ENCODE measurements at places on chromosomes 5 and 9. TPM values are rescaled to one million over a fixed set of nuclear protein-coding genes. Genes with fewer than 3 reads are reported as not detected.

Gene OBP2B
- total RNA-seq: not detected

Gene PLEKHG4B
- total RNA-seq: 1.3 TPM

Gene HDAC3
- 48.6 TPM for total RNA-seq

Gene SPATA31A3
- not detected for total RNA-seq

Gene DOCK8
- 0.31 TPM for total RNA-seq

Gene PLCXD3
- total RNA-seq: 0.07 TPM

Gene NTRK2
- not detected for total RNA-seq

Gene PDE4D
- 63.2 TPM for total RNA-seq

Gene SLC4A9
- total RNA-seq: not detected

Gene PTGR1
- total RNA-seq: 344 TPM

Gene ADGRD2
- not detected for total RNA-seq

Gene PCDHB7
- not detected for total RNA-seq

Gene FBLL1
- total RNA-seq: 0.09 TPM

Gene PALM2AKAP2
- total RNA-seq: 0.47 TPM

Gene SMIM33
- not detected for total RNA-seq

Gene PCDHGC4
- total RNA-seq: not detected

Gene IL6ST
- total RNA-seq: 101 TPM

Gene ECSCR
- not detected for total RNA-seq

Gene TMEM232
- total RNA-seq: 0.20 TPM

Gene HTR4
- total RNA-seq: not detected

Gene ARHGEF37
- total RNA-seq: 2.1 TPM

Gene STK32A
- total RNA-seq: 0.24 TPM

Gene KDM3B
- 40.4 TPM for total RNA-seq

Gene CTXN3
- not detected for total RNA-seq

Gene REEP2
- total RNA-seq: 7.0 TPM

Gene SLC34A1
- total RNA-seq: not detected

Gene SNCAIP
- not detected for total RNA-seq

Gene ZFAND5
- 271 TPM for total RNA-seq

Gene C5
- 11.4 TPM for total RNA-seq

Gene NUTM2G
- not detected for total RNA-seq

Gene ARID3C
- 0.21 TPM for total RNA-seq

Gene OCLN
- total RNA-seq: 14.8 TPM

Gene MRPL41
- 39.3 TPM for total RNA-seq

Gene BICD2
- 33.6 TPM for total RNA-seq

Gene SPINK6
- total RNA-seq: 0.45 TPM

Gene C9orf153
- 0.21 TPM for total RNA-seq

Gene CARTPT
- total RNA-seq: not detected

Gene TLX3
- total RNA-seq: not detected
